ENCODE measurements at places on chromosomes 2 and 18. TPM values are rescaled to one million over a fixed set of nuclear protein-coding genes. Genes with fewer than 3 reads are reported as not detected.

GPR17 gene
- polyA plus RNA-seq: not detected

RFX8 gene
- not detected for polyA plus RNA-seq

GREB1 gene
- polyA plus RNA-seq: 0.13 TPM

LONRF2 gene
- polyA plus RNA-seq: not detected

ANKRD30B gene
- polyA plus RNA-seq: not detected

HRH4 gene
- not detected for polyA plus RNA-seq

TUBA3E gene
- polyA plus RNA-seq: not detected

FLACC1 gene
- polyA plus RNA-seq: 1.6 TPM

SIX3 gene
- polyA plus RNA-seq: not detected

CEP76 gene
- polyA plus RNA-seq: 7.3 TPM

AMER3 gene
- polyA plus RNA-seq: not detected

POTEJ gene
- polyA plus RNA-seq: not detected

LYPD6 gene
- polyA plus RNA-seq: not detected

TMEM163 gene
- polyA plus RNA-seq: not detected

SP140 gene
- polyA plus RNA-seq: 14.8 TPM

PID1 gene
- polyA plus RNA-seq: not detected

C2orf92 gene
- polyA plus RNA-seq: 0.68 TPM

COL6A3 gene
- 0.95 TPM for polyA plus RNA-seq

DNER gene
- polyA plus RNA-seq: not detected

AOX1 gene
- polyA plus RNA-seq: not detected

MAL gene
- polyA plus RNA-seq: 158 TPM

FAM210A gene
- polyA plus RNA-seq: 12.5 TPM

GREB1L gene
- 0.09 TPM for polyA plus RNA-seq

TMEFF2 gene
- polyA plus RNA-seq: not detected

MC4R gene
- polyA plus RNA-seq: not detected

ZEB2 gene
- 0.58 TPM for polyA plus RNA-seq

MEP1B gene
- not detected for polyA plus RNA-seq

CDC42EP3 gene
- polyA plus RNA-seq: 52.6 TPM

ARHGAP15 gene
- 217 TPM for polyA plus RNA-seq

RAD51AP2 gene
- not detected for polyA plus RNA-seq

ALPI gene
- polyA plus RNA-seq: not detected

DSG4 gene
- not detected for polyA plus RNA-seq

SMAD4 gene
- 48.6 TPM for polyA plus RNA-seq

CCL20 gene
- polyA plus RNA-seq: not detected

TUBA4B gene
- not detected for polyA plus RNA-seq

CCDC102B gene
- polyA plus RNA-seq: 8.3 TPM

SFTPB gene
- 0.06 TPM for polyA plus RNA-seq

CNDP1 gene
- polyA plus RNA-seq: not detected

ZSWIM2 gene
- not detected for polyA plus RNA-seq

IRS1 gene
- polyA plus RNA-seq: 0.84 TPM

ITPRIPL1 gene
- 0.94 TPM for polyA plus RNA-seq

SLC5A7 gene
- not detected for polyA plus RNA-seq

SLC14A1 gene
- 1.1 TPM for polyA plus RNA-seq

Measured in naive thymus-derived CD8-positive, alpha-beta T cell (primary cell).